ENCODE measurements at places on chromosomes 13 and 19. TPM values are rescaled to one million over a fixed set of nuclear protein-coding genes. Genes with fewer than 3 reads are reported as not detected.

- H3K27ac ChIP-seq, result no peak overlapping the region
- no peak overlapping the region for H3K4me3 ChIP-seq
- peaks cover 3% of the 10 kb centered on the region for H3K4me1 ChIP-seq
- no peak for DNase-seq
- no peaks in the 10 kb centered on the region for H3K27me3 ChIP-seq
- peaks cover 36% of the 10 kb centered on the region for H3K36me3 ChIP-seq
Measured at GRCh38 chr13:49023431-49023830, 47.7 kb downstream of the FNDC3A start.

DNA sequence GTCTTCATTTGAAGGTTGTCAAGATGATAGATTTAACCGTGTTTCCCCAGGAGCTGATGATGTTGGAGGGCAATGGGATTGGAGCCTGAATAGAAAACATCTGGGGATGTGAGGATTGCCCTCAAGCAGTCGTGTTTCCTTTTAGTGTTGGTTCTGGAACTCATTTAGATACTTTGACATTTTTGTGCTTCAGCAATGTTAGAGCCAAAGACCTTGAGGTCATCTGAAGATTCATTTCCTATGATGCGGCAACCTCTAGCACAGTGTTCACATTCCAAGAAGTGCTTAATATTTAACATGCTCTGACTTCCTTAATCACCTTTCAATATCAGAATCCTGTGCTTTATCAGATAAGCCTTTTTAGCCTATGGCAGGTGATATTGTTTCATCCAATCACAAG, 82.7 kb downstream of the SLC10A2 start:
- H3K36me3 ChIP-seq, result no peaks in the 10 kb centered on the region
- no peaks in the 10 kb centered on the region for H3K4me1 ChIP-seq
- H3K27ac ChIP-seq, result no peak overlapping the region
- DNase-seq, result no peak

Gene ZNF665
- total RNA-seq, result 4.9 TPM

DNA sequence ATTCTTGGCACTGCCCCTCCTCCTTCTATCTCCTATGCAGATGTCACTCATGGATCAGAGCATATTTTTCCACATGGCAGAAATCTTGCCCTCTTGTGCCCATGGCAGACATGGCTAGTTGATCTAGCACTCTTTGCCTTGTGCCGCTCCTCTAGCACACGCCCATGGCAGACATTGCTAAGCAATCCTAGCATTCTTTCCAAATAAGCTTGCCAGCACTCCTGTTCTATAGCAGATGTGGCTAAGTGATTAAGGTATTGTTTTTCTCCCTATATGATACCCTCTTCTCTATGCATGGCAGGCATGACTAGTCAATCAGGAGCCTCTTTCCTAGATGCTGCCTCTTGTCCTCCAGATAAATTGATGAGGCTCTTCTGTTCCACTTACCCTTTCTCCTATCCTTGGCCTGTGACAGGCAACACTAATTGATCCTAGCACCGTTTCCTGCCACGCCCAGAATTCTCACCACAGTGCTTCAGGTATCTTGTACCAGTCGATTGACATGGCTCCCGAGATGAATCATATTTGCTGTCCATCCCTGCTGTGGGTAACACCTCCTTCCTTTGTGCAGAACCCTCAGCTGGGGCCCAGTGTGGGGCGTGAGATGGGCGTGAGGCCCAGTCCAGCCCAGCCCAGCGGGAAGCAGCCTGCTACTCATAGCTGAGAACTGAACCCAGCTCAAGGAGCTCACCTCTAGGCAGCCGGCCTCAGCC, 26.9 kb downstream of the TMED1 start:
- H3K36me3 ChIP-seq, result peaks cover 42% of the 10 kb centered on the region
- H3K27ac ChIP-seq, result peak overlapping the region; percentile 55
- DNase-seq, result peak; percentile 50
- no peak overlapping the region for H3K4me3 ChIP-seq
- H3K4me1 ChIP-seq, result peaks cover 36% of the 10 kb centered on the region

- H3K36me3 ChIP-seq, result peaks cover 32% of the 10 kb centered on the region
- no peak overlapping the region for H3K27ac ChIP-seq
- H3K4me1 ChIP-seq, result peaks cover 12% of the 10 kb centered on the region
- no peaks in the 10 kb centered on the region for H3K27me3 ChIP-seq
Measured at GRCh38 chr19:3492131-3492839, 8.2 kb downstream of the DOHH start.

DNA sequence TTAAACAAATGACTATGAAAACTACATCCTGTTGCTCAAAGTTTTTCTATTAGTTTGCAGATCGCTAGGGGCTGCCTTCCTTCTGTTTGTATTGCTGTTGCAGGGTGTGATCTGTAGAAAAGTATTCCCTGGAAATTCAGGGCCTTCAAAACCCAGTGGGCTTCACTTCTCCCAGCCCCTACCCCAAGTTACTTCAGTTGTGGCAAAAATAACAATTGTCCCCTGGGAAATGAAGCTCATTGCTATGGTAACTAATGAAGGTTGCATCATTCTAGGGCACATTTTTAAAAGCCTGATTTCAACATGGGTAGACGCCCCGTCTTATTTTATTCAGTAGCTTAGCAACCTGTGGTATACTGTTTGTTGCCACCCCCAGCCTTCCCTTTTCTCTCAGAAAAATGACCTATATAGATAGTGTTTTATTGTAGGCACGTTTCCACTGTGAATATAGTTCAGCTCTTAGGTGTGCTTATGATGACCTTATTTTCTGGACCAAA, 60.9 kb downstream of the WDFY2 start:
- DNase-seq, result no peak
- no peaks in the 10 kb centered on the region for H3K27me3 ChIP-seq
- H3K36me3 ChIP-seq, result peaks cover 5% of the 10 kb centered on the region
- H3K4me3 ChIP-seq, result peak overlapping the region; percentile 6
- H3K27ac ChIP-seq, result peak overlapping the region; percentile 16
- peaks cover 39% of the 10 kb centered on the region for H3K4me1 ChIP-seq

- peaks cover 30% of the 10 kb centered on the region for H3K36me3 ChIP-seq
- H3K4me1 ChIP-seq, result peaks cover 28% of the 10 kb centered on the region
- no peaks in the 10 kb centered on the region for H3K27me3 ChIP-seq
- H3K27ac ChIP-seq, result no peak overlapping the region
Measured at GRCh38 chr13:30465343-30465592, 468 bp downstream of the HMGB1 start.

- DNase-seq, result no peak
- no peaks in the 10 kb centered on the region for H3K36me3 ChIP-seq
Measured at GRCh38 chr13:104281910-104282309, 1215.7 kb upstream of the SLC10A2 start.

Gene C19orf85
- total RNA-seq, result not detected

GRCh38 chr19:28606269-28607032, 606.5 kb downstream of the UQCRFS1 start:
- DNase-seq, result no peak
- H3K36me3 ChIP-seq, result no peaks in the 10 kb centered on the region
- H3K4me1 ChIP-seq, result no peaks in the 10 kb centered on the region
- no peak overlapping the region for H3K27ac ChIP-seq
- no peaks in the 10 kb centered on the region for H3K27me3 ChIP-seq

Gene SSC5D
- total RNA-seq, result 0.50 TPM

DNA sequence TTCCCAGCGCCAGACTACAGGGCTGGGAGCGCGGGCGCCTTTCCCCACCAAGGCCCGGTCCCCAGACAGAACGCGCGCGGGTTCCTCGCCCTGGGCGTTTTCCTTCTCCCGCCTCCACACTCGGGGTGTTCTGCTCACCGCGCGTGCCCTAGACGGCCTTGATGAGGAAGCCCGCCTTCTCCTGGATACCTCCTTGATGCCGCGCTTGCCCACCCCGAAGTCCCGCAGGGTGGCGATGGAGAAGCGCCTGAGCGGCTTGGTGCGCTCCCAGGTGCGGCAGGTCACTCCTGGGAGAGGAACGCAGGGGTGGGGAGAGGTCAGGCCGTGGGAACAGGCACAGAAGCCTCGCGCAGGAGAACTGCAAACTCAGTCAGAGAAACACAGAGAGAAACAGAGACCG, 34.8 kb downstream of the CYP2B6 start:
- no peak overlapping the region for H3K27ac ChIP-seq
- H3K36me3 ChIP-seq, result no peaks in the 10 kb centered on the region
- no peaks in the 10 kb centered on the region for H3K4me1 ChIP-seq
- no peak overlapping the region for H3K4me3 ChIP-seq

Gene CLC
- total RNA-seq, result not detected

GRCh38 chr13:99151516-99151915, 49.1 kb upstream of the UBAC2 start:
- H3K4me3 ChIP-seq, result no peak overlapping the region
- no peak for DNase-seq
- H3K36me3 ChIP-seq, result no peaks in the 10 kb centered on the region

- H3K36me3 ChIP-seq, result no peaks in the 10 kb centered on the region
- DNase-seq, result no peak
- H3K4me3 ChIP-seq, result no peak overlapping the region
Measured at GRCh38 chr13:33230178-33230881, 55.2 kb downstream of the STARD13 start.

GRCh38 chr19:35264268-35265125, 4.3 kb upstream of the USF2 start:
- H3K4me3 ChIP-seq, result no peak overlapping the region
- no peak overlapping the region for H3K27ac ChIP-seq
- peaks cover 24% of the 10 kb centered on the region for H3K36me3 ChIP-seq
- H3K4me1 ChIP-seq, result peaks cover 21% of the 10 kb centered on the region

- H3K4me3 ChIP-seq, result no peak overlapping the region
- H3K4me1 ChIP-seq, result peaks cover 2% of the 10 kb centered on the region
- no peak for DNase-seq
- no peak overlapping the region for H3K27ac ChIP-seq
- H3K27me3 ChIP-seq, result peaks cover 44% of the 10 kb centered on the region
Measured at GRCh38 chr19:46132508-46133100, 8.1 kb upstream of the IGFL3 start.

Gene TTC9B
- total RNA-seq, result not detected

Gene MBD3L3
- not detected for total RNA-seq

Gene SGCG
- not detected for total RNA-seq

DNA sequence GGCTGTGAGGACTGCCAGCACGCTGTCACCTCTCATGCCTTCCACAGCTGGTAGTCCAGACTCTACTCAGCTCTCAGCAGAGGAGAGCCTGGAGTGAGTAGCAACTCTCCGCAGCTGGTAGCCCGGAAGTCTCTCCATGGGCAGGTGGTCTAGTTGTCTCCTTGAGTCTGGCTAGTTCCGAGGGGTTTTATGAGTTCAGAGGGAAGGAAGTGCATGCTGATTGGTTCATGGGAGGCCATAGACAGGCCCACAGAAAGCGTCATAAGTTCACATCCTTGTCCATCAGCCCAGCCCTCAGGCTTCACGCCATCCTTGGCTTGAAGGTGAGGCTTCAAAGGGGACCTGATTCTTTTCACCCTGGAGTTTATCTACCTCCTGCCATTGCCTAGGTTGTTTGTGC, 2662.4 kb upstream of the PCDH20 start:
- H3K27ac ChIP-seq, result no peak overlapping the region
- H3K27me3 ChIP-seq, result no peaks in the 10 kb centered on the region
- DNase-seq, result no peak
- no peaks in the 10 kb centered on the region for H3K36me3 ChIP-seq

- no peak overlapping the region for H3K4me3 ChIP-seq
- H3K27me3 ChIP-seq, result no peaks in the 10 kb centered on the region
- peaks cover 3% of the 10 kb centered on the region for H3K4me1 ChIP-seq
- DNase-seq, result no peak
- H3K27ac ChIP-seq, result no peak overlapping the region
Measured at GRCh38 chr13:97849305-97849704, 104.2 kb upstream of the IPO5 start.

Gene ZFR2
- total RNA-seq, result 0.24 TPM

DNA sequence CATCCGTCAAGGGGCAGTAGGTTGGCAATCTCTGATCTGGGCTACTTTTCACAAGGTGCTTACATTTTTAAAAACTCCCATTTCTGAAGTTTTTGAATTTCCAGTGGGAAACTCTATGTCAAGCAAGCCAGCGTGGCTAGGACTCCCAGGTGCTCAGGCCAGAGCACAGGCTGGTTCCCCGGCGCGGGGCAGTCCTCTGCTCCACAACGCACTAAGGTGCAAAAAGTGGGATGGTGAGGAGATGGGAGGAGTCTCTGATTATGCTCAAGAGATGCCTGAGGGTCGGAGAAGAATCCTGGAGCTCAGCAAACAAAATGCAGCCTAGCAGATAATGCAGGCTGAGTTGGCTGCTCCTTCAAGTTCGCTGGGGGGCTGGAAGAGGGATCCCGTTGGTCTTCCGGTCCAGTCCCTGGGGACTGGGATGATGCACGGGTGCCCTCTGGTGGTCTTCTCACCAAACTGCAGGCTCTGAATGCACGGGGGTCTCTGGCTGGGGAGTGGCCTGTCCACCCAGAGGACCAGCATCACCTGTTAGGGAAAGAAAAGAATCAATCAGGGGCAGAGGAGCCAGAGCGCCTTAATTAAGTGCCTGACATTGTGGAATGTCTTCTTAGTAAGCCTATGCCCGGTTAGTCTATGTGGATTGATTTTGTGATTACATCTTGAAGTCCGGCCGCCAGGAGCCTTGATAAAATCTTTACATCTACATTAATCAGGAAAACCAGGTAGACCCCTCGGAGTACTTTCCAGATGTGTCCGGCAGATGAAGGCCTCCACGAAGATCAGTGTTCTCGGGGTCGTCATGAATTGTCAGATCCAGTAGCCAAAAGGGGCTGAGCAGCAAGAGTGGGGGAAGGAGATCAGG, 244.4 kb upstream of the MAB21L1 start:
- H3K4me3 ChIP-seq, result no peak overlapping the region
- peaks cover 4% of the 10 kb centered on the region for H3K4me1 ChIP-seq
- peak; percentile 53 for DNase-seq
- peaks cover 4% of the 10 kb centered on the region for H3K27me3 ChIP-seq
- no peaks in the 10 kb centered on the region for H3K36me3 ChIP-seq
- no peak overlapping the region for H3K27ac ChIP-seq

DNA sequence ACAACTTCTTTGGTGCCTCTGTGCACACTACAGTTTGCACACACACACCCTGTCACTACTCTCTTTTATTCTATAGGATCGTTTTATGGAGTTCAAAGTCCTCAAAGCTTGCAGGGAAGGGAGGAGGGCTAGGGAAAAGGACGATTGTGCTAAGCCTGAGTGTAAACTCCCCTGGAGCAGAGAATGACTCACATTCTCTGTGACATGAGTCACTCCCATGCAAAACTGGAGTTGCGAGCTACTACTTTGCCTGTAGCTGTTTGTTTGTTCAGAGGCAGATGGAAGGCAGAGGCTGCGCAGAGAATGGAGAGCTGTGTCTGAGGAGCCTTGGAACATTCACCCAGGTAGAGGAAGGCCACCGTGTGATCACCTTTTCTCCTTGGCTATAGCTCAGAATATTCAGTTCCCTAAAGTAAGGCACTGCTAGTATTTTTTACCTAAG, 80.5 kb upstream of the MBNL2 start:
- H3K4me1 ChIP-seq, result no peaks in the 10 kb centered on the region
- peaks cover 19% of the 10 kb centered on the region for H3K27me3 ChIP-seq
- no peak for DNase-seq
- H3K4me3 ChIP-seq, result no peak overlapping the region

Measured in activated CD8-positive, alpha-beta T cell treated with anti-CD3 and anti-CD28 coated beads, Interleukin-2, amount 10 ng/mL, durations not matched to agents 7 days and 5 days (primary cell).